ENCODE measurements at places on chromosomes 13 and 19. TPM values are rescaled to one million over a fixed set of nuclear protein-coding genes. Genes with fewer than 3 reads are reported as not detected.

The CPB2 gene
- total RNA-seq, result not detected

The EDNRB gene
- total RNA-seq, result 1.4 TPM

The ODAD3 gene
- 0.64 TPM for total RNA-seq

The LNX2 gene
- 14.0 TPM for total RNA-seq

The ZNF573 gene
- 11.3 TPM for total RNA-seq

The GPR12 gene
- total RNA-seq, result not detected

The ATP4A gene
- total RNA-seq, result not detected

The ZNF813 gene
- 29.9 TPM for total RNA-seq

The CEACAM6 gene
- total RNA-seq, result not detected

The KLF1 gene
- total RNA-seq, result 0.54 TPM

The F2RL3 gene
- total RNA-seq, result 0.92 TPM

The KASH5 gene
- 0.26 TPM for total RNA-seq

Data from endothelial cell (in vitro differentiated cells).